Body of pancreas (tissue), 4 donors: ENCODE measurements at places on chromosomes 5 and 9.

DNA sequence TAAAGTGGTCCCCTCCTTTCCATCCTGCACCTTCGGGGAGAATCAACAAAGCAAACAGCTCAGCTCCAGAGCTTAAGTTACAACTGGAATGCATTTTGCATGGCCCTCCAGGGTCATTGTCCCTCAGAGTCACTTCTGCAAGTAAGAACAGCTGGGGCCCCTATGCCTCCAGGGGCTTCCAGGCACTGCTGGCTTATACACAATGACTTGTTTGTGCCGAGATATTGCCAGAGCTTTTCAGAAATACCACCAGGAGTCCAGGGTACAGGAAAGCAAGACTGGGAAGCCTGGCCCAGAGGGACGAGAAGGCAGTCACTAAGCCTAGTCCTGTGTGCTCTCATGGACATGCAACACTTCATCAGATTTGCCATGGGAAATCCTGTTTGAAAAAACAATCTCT lies 11.3 kb downstream of the FRMD3 start:
- DNase-seq, result no peak

DNA sequence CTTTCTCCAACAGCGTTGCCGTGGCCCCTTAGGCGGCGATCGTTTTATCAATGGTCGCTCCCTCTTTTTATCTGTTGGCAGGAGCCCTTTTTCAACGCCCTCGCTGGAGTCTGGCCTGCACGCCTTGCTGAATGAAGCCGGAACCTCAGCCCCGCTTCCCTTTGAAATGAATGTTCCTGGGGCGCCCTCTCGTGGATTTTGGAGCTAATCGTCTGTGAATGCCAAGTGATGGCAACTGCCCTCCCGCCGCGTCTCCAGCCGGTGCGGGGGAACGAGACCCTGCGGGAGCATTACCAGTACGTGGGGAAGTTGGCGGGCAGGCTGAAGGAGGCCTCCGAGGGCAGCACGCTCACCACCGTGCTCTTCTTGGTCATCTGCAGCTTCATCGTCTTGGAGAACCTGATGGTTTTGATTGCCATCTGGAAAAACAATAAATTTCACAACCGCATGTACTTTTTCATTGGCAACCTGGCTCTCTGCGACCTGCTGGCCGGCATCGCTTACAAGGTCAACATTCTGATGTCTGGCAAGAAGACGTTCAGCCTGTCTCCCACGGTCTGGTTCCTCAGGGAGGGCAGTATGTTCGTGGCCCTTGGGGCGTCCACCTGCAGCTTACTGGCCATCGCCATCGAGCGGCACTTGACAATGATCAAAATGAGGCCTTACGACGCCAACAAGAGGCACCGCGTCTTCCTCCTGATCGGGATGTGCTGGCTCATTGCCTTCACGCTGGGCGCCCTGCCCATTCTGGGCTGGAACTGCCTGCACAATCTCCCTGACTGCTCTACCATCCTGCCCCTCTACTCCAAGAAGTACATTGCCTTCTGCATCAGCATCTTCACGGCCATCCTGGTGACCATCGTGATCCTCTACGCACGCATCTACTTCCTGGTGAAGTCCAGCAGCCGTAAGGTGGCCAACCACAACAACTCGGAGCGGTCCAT lies 10.0 kb downstream of the S1PR3 start:
- DNase-seq, result peak; percentile 93

DNA sequence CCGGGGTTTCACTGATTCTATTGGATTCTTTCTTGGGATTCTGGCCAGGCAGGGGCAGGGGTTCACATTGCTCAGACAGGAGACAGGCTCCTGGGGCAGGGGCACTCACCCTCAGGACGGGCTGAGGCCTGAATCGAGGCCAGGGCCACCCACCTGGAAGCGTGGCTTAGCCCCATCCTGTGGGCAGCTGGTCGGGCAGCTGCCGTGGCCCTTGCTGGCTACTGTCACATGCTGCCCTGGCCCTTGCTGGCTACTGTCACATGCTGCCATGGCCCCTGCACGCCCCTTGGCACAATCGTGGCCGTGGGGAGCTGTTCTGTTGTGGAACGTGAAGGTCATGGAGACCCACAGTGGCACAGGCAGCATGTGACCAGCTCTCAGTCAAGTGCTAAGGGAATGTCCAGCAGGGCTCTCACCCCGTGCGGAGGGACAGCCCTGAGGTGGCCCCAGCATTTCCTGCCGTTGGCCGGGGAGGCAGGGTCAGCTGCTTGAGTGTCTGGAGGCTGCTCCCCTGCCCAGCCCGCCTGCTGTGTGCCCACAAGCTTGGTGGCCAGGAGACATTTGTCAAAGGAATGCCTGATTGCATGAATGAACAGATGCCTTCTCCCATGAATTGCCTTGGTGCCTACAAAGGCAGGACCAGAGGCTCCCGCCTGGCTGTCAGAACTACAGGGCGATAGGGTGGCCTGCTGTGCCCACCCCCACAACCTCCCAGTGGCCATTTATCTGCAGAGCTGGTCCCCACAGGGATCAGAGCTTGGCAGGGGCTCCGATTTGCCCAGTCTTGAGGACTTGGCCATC lies 16.9 kb upstream of the TMEM250 start:
- DNase-seq, result no peak

GRCh38 chr5:133839721-133840120 lies 128.7 kb downstream of the C5orf15 start:
- no peak for DNase-seq

DNA sequence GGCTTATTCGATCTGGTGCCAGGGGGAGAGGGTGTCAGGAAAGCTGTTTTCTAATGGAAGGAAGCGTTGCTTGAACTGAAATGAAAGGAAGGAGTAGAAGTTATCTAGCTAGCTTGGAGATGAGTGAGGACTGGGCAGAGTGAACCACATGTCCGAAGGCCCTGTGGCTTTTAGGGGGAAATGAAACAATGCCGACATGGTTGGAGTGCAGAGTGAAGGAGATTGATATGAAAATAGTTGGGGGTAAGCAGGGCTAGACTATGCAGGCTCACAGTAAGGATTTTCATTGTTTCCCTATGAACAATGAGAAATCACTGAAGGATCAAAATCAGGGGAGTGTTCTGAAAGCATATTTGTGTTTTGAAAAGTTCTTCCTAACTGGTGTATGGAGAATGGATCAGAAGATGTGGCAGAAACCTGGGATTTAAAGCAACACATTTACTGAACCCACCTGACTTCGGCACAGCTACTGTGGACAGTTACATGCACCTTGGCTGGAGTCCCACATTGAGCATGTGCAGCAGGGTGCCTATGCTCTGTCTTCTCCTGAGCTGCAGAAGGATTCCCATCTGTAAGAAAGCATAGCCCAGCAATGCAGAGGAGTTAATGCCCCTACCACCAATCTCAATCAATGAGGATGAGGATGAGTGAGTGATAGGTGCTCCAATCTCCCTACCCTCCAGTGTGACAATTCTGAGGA lies 144.4 kb upstream of the TBCA start:
- DNase-seq, result no peak

- no peak for DNase-seq
Observed at GRCh38 chr5:54713923-54714581, 196.5 kb downstream of the SNX18 start.

- DNase-seq, result no peak
Observed at GRCh38 chr5:61283471-61283870, 48.6 kb upstream of the ZSWIM6 start.

DNA sequence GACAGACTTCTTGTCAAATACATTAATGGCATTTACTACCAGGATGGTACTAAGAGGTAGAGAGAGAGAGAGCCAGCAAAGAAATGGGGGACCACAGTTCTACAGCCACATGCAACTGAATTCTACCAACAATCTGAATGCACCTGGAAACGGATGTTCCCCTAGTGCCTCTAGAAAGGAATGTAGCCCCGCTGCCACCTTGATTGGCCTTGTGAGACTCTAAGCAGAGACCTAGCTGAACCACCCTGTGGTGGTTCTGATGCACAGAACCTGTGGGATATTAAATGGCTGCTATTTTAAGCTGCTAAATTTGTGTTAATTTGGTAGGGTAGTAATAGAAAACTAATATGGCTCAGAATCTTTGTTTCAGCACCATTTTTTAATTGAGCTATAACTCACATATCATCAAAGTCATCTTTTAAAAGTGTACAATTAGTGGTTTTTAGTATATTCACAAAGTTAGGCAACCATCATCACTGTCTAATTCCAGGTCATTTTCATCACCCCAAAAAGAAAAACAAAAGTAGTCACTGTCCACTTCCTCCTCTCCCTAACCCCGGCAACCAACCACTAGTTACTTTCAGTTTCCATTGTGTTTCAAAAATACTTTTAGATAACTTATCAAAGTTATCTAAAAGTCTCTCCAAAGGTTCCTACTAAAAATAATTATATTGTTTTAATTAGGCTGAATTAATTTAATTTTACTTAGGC lies 51.7 kb downstream of the CPLANE1 start:
- no peak for DNase-seq

GRCh38 chr9:79257790-79258351 lies 313.9 kb upstream of the TLE4 start:
- no peak for DNase-seq

GRCh38 chr9:503881-504852 lies 289.5 kb downstream of the DOCK8 start:
- peak; percentile 90 for DNase-seq
